ENCODE measurements at places on chromosomes 12 and 14. TPM values are rescaled to one million over a fixed set of nuclear protein-coding genes. Genes with fewer than 3 reads are reported as not detected.

DNA sequence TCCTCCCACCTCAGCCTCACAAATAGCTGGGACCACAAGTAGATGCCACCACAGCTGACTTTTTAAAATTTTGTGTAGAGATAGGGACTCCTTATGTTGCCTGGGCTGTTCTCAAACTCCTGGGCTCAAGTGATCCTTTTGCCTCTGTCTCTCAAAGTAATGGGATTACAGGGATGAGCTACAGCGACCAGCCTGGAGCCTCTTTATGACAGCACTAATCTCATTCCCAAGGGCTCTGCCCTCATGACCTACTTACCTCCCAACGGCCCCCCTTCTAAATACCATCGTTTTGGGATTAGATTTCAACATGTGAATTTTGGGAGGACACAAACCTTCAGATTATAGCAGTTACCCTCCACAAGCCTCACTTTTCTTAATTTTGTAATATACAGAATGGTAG is 150.6 kb upstream of the FUT8 start:
- H3K4me1 ChIP-seq, result no peaks in the 10 kb centered on the region
- no peaks in the 10 kb centered on the region for H3K27me3 ChIP-seq
- DNase-seq, result no peak
- no peak overlapping the region for H3K4me3 ChIP-seq
- no peaks in the 10 kb centered on the region for H3K36me3 ChIP-seq

GRCh38 chr12:51118706-51119105 is 35.3 kb upstream of the CSRNP2 start:
- no peak overlapping the region for H3K4me3 ChIP-seq
- no peaks in the 10 kb centered on the region for H3K4me1 ChIP-seq
- H3K27me3 ChIP-seq, result no peaks in the 10 kb centered on the region
- peaks cover 37% of the 10 kb centered on the region for H3K36me3 ChIP-seq
- H3K27ac ChIP-seq, result no peak overlapping the region

Gene TMEM30B
- total RNA-seq, result 22.5 TPM

Gene NRL
- total RNA-seq, result 2.8 TPM

GRCh38 chr14:94717808-94718207 is 52.1 kb downstream of the GSC start:
- no peak for DNase-seq
- H3K36me3 ChIP-seq, result no peaks in the 10 kb centered on the region
- no peak overlapping the region for H3K4me3 ChIP-seq
- H3K4me1 ChIP-seq, result no peaks in the 10 kb centered on the region

Gene SLC38A4
- total RNA-seq, result 1.9 TPM

DNA sequence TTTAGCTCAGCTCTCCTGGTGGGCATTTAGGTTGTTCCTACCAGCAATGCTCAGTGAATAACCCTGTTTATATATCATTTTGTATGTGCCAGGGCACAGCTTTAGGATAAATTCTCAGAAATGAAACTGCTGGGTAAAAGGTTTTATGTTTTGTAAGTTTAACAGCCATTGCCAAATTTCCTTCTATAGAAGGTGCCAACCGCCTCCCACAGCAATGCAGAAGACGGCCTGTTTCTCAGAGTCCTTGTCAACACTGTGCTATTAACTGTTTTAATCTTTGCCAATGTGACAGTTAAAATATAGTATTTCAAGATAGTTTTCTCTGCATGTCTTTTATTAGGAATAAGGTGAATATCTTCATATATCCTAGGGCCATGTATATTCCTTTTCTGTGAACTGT is 65.0 kb downstream of the PPP1R13B start:
- H3K27ac ChIP-seq, result no peak overlapping the region
- H3K27me3 ChIP-seq, result no peaks in the 10 kb centered on the region
- peaks cover 40% of the 10 kb centered on the region for H3K36me3 ChIP-seq

DNA sequence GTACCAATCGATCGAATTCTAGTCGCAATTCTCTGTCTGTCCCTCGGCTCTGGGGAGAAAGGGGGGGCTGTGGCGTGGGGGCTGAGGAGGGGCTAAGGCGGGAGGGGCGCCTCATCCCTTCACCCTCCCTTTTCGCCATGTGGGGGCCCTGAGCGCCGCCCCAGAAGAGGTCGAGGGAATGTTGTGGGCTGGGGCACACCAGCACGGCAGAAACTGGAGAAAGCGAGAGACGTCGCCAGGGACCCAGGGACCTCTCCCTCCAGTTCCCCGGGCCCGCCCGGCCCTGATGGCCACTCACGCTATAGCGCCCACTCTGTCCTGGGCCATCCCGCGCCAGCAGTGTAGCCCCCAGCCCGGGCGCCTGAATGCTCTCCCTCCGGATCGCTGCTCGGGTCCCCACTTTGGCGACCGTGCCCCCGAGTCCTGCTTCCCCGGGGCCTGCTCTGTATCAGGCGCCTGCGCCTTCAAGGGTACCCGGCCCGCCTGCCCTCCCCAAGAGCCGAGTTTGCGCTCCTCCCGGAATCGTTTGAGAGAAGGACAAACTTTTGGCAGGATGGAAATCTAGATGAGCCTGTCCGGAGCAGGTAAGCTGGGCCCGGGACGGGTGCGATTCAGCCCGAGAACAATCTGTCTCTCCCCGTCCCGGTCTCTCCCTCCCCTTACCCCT is 62.6 kb downstream of the SMUG1 start:
- H3K36me3 ChIP-seq, result no peaks in the 10 kb centered on the region
- DNase-seq, result no peak
- peaks cover 40% of the 10 kb centered on the region for H3K27me3 ChIP-seq
- peak overlapping the region; percentile 42 for H3K27ac ChIP-seq
- peak overlapping the region; percentile 60 for H3K4me3 ChIP-seq

Gene TCL1B
- total RNA-seq, result not detected

Gene ITGB7
- 7.7 TPM for total RNA-seq

Gene ESPL1
- total RNA-seq, result 0.35 TPM

Gene FGD6
- 28.8 TPM for total RNA-seq

Gene FAM90A1
- 0.43 TPM for total RNA-seq

Gene OTUB2
- total RNA-seq, result 1.0 TPM

Gene ATP5F1B
- 338 TPM for total RNA-seq

Gene GPRC5D
- not detected for total RNA-seq

DNA sequence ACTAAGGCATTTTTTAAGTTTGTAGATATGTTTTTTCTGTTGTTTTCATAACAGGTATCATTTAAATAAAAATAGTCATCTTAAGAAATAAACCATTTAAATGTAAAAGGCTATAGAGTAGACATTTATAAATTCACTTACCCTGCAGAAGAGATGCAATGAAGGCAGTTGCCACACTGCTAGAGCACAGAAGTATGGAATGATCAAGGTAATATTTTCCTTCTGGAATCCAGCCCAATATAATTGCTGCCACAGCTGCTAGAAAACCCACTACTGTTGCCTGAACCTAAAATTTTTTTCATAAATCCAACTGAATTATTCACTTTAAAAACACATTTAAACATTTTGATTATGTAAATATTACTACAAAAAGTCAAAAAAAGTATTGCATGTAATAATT is 69.2 kb downstream of the SLC41A2 start:
- H3K36me3 ChIP-seq, result no peaks in the 10 kb centered on the region
- no peak overlapping the region for H3K4me3 ChIP-seq
- no peaks in the 10 kb centered on the region for H3K27me3 ChIP-seq
- H3K4me1 ChIP-seq, result no peaks in the 10 kb centered on the region

Gene DTX3
- total RNA-seq, result 26.0 TPM

DNA sequence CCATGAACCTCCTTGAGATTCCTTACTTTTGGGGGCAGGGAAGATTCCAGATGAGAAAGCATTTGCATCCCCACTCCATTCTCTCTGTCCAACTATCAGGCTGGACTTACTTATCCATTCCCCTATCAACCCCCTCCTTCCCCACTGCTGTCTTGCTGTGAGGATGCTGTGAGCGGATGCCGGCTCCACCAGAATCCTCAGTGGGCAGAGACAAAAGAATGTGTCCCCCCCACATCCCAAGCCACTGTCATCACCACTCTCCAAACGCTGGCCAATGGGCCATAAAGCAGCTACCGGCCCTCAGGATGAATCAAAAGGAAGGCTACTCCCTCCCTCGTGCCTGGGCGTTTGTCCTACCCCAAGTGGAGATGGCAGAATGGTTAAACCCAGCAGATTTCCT is 173.0 kb upstream of the NTF3 start:
- no peak overlapping the region for H3K27ac ChIP-seq
- H3K4me1 ChIP-seq, result peaks cover 7% of the 10 kb centered on the region
- no peaks in the 10 kb centered on the region for H3K27me3 ChIP-seq
- no peak for DNase-seq

Gene TTC9
- 6.7 TPM for total RNA-seq

DNA sequence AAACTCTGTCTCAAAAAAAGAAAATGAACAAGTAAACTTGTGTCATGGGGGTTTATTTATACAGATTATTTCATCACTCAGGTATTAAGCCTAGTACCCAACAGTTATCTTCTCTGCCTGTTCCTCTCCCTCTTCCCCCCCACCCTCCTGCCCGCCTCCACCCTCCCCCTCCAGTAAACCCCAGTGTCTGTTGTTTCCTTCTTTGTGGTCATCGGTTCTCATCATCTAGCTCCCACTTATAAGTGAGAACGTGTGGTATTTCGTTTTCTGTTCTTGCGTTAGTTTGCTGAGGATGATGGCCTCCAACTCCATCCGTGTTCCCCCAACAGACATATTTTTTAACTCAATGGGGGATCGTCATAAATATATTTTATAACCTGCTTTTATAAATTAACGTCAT is 12.3 kb downstream of the IL31 start:
- no peaks in the 10 kb centered on the region for H3K4me1 ChIP-seq
- no peak overlapping the region for H3K4me3 ChIP-seq
- DNase-seq, result no peak
- H3K27me3 ChIP-seq, result no peaks in the 10 kb centered on the region

GRCh38 chr14:74942181-74942580 is 13.2 kb downstream of the PGF start:
- H3K27me3 ChIP-seq, result no peaks in the 10 kb centered on the region
- peak overlapping the region; percentile 87 for H3K27ac ChIP-seq
- peaks cover 42% of the 10 kb centered on the region for H3K4me1 ChIP-seq
- no peaks in the 10 kb centered on the region for H3K36me3 ChIP-seq

Gene MANSC4
- total RNA-seq, result not detected

Gene RASSF8
- 85.7 TPM for total RNA-seq

Gene FGF6
- not detected for total RNA-seq

DNA sequence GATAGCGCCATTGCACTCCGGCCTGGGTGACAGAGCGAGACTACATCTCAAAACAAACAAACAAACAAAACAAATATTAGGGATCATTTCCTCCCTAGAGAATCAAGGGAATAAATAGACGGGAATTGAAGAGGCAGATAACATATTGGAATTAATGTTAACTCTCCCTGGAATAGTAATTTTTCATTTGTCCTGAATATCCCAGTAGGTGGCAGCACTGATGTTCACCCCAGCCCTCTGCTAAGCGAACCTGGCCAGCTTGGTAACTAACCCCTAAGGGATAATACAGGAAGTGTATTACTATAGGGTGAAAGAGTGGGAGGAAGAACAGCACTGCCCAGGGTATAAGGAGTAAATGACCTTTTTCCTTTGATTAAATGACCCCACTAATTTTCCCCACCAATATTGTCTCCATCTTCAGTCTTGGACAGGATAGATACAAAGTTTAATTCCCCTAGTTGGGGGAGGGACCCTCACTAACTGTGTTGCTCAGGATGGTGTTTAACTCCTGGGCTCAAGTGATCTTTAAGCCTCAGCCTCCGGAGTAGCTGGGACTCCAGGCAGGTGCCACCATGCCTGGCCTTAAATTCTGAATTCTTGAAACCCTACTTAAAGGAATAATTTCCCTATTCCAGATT is 40.5 kb downstream of the SLC2A14 start:
- no peaks in the 10 kb centered on the region for H3K36me3 ChIP-seq
- H3K27me3 ChIP-seq, result peaks cover 6% of the 10 kb centered on the region
- no peak overlapping the region for H3K27ac ChIP-seq

Gene DCN
- 753 TPM for total RNA-seq

DNA sequence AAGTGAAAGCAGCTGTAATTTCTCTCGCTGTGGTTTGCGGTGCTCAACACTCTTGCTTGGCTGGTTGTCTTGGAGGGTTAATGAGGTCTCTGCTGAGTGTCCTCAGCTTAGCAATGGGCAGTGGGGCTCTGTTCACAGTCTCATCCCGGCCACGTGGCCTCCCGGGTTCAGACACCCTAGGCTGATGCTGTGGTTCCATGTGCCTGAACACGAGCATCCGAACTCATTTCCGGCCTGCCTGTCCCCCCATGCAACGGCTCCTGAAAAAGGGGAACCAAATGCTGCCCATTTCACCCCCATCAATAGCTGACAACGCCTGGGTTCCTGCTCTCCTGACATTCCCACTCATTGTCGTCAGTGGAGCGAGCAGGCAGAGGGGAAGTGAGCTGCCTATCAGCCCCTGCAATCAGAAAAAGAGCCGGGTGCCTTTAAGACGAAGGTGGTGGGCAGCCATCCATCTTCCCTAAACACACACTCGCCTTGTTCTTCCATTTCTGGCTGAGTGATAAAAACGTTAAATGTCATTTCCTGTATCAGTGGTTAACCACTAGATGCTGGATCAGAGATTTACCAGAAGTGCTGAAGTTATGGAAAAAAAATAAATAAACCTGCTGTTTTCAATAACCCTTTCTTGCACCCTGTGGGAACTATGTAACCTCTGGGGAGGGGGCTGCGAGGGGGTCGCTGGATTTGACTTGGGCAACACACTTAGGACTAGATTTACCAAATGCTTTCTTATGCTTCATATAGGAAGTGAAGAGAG is 60.3 kb upstream of the BCL2L14 start:
- H3K4me3 ChIP-seq, result no peak overlapping the region
- no peaks in the 10 kb centered on the region for H3K36me3 ChIP-seq
- H3K27ac ChIP-seq, result no peak overlapping the region
- peak; percentile 76 for DNase-seq
- peaks cover 13% of the 10 kb centered on the region for H3K4me1 ChIP-seq
